ENCODE measurements at places on chromosomes 7 and 10.

GRCh38 chr7:19705663-19706062 is 3.2 kb downstream of the POLR1F start:
- no peak for DNase-seq

GRCh38 chr7:111560773-111561653 is 1.3 kb downstream of the IMMP2L start:
- no peak for DNase-seq

DNA sequence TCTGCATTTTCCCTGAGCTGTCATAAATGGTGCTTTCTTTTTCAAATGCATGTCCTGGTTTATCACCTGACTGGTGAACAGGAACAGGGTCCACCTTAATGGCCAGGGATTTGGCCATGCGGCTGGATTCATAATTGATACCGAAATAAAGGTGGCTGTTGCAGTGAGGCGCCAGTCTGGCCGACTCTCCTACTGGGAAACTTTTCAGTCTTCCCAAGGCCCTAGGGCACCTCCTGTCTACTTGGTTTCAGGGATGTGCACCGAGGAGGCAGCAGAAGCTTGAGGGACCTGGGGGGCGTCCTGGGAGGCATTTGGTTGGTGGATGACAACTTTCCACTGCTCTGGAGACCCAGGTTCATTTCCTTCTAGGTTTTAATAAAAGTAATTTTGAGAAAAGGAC is 46.4 kb upstream of the FIGNL1 start:
- DNase-seq = no peak

DNA sequence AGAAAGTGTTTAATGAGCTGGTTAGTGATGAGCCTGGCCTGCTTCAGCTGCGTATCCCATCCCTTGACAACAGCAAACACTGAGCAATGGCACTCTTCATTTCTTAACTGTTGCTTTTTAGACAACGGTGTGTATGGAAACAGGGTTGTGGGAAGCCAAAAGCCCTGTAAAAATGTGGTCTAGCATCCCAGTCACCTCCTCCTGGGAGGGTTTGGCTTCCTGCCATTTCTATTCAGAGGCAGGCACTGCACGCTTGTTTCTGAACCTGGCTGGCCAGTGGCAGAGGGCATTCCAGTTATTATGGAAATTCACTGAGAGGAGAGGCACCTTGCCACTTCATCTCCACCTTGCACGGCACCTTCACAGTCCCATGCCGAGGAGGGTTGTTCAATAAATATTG is 123.0 kb upstream of the ADARB2 start:
- DNase-seq = no peak

DNA sequence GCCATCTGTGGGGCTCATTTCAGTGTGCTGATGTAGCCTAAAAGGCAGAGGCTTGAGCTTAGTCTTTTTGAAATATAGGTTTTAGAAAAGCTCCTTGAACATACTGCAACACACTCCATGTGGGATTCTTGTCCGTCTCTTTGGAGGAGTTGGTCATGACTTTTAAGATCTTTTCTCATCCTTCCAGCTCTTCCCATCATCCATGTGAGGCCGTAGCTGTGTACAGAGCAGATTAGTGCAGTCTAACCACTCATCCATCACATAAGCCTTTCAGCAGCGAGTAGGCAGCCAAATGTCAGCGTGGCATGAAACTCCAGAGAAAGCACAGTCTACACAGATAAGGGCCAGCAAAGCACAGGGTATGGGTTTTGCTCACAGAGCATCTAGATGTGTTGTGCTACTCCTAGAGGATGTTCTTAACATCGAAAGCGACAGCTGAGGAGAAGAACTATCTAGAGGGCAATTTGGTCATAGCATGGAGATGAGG is 28.1 kb upstream of the NPVF start:
- DNase-seq = no peak

GRCh38 chr7:154212861-154213260 is 160.7 kb downstream of the DPP6 start:
- no peak for DNase-seq

GRCh38 chr10:119725517-119725827 is 378 bp upstream of the INPP5F start:
- DNase-seq = no peak

- no peak for DNase-seq
Measured at GRCh38 chr7:141231018-141231792, 157.3 kb downstream of the TMEM178B start.

DNA sequence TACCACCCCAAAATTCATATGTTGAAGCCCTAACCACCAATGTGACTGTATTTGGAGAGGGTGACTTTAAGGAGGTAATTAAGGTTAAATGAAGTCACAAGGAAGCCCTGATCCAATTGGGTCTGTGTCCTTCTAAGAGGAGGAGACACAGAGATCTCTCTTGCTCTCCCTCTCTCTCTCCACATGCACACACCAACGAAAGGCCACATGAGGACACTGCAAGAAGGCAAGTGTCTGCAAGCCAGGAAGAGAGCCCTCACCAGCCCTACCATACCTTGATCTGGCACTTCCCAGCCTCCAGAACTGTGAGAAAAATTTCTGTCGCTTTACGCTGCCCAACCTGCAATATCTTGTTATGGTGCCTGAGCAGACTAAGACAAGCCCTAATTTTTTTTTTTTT is 56.0 kb upstream of the NEBL start:
- DNase-seq = no peak

- DNase-seq = no peak
Measured at GRCh38 chr10:49079072-49079471, 36.2 kb downstream of the VSTM4 start.

DNA sequence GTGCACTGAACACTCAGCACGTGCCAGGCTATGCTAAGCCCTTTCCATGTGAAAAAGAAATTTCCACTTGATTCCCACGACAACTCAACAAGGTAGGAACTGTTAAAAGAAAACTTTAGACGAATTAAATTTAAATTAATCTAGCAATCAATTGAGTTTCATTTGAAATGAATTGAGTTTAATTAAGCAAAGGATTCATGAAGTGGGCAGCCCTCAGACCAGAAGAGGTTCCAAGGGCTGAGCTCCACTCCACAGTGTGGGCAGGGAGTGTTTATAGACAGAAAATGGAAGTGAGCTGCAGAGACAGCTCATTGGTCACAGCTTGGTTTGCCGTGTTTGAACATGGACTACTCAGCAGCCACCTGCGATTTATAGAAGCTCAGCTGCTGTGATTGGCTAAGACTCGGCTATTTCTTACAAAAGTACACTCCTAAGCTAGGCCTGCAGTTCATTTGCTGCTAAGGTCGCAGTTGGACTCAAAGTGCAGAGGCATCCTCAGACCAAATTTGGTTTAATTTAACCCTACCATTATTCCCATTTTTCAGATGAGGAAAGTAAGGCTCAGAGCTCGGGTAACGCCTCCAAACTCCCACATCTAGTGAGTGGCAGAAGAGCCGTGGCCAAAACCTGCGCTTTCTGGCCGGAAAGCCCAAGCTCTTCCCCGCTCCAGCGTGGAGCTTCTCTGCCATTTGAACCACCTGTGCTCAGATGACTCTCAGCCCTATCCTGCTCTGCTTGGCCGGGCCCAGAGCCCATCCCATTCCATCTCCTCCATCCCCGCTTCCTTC is 24.9 kb downstream of the CALML3 start:
- DNase-seq = no peak

GRCh38 chr10:63214571-63214970 is 81.4 kb downstream of the NRBF2 start:
- no peak for DNase-seq

GRCh38 chr7:103687951-103688350 is 241.9 kb upstream of the SLC26A5 start:
- no peak for DNase-seq

- no peak for DNase-seq
Measured at GRCh38 chr10:77176232-77176631, 461.4 kb downstream of the KCNMA1 start.

GRCh38 chr7:117034851-117035464 is 81.7 kb downstream of the ST7 start:
- DNase-seq = no peak

GRCh38 chr10:412109-412508 is 276.9 kb downstream of the ZMYND11 start:
- DNase-seq = no peak

All from stimulated activated CD4-positive, alpha-beta T cell treated with anti-CD3 and anti-CD28 coated beads, Interleukin-1b, Interleukin-23, amount 100 ng/mL, for 48 hours (primary cell).